ENCODE measurements at places on chromosomes 2 and 18. TPM values are rescaled to one million over a fixed set of nuclear protein-coding genes. Genes with fewer than 3 reads are reported as not detected.

DNA sequence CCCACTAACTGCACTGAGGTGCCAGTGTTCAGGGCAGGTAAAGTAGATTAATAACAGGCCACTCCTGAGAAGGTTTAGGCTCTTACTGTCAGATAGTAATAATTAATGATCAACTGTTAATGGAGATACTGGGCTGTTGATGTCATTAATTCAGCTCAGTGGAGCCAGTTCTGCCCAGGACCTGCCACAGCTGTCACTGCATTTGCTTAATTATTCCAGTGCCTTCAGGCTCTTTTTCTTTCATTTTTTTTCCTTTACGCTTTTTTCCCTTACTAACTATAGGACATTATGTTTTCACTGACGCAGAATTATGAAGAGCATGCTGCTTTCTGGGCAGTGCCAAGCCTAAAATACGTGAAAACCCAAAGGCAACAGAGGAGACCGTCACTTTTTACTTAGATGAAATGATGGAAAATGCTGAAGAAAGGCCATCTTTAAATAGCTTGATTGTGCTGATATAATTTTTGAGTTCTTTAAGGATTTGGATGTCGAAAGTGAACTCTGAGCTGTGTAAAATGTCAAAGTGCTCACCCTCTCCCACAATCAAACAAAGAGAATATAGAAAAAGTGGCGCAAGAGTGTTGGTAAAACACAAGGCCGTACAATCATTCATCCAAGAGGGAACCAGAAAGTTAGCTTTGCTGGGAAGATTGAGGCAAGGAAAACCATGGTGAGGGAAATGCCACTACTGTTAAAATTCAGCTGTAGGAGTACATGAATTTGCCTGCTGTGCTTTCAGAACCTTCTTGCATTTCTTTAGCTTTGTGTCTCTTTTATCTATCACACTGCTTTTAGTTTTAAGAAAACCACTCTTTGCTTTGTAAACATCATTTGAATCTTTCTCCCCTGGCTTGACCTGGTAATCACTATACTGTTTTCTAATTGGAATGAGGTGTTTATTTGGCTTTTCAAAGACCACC, 192.0 kb upstream of the ZEB2 start:
- no peak for DNase-seq

DNA sequence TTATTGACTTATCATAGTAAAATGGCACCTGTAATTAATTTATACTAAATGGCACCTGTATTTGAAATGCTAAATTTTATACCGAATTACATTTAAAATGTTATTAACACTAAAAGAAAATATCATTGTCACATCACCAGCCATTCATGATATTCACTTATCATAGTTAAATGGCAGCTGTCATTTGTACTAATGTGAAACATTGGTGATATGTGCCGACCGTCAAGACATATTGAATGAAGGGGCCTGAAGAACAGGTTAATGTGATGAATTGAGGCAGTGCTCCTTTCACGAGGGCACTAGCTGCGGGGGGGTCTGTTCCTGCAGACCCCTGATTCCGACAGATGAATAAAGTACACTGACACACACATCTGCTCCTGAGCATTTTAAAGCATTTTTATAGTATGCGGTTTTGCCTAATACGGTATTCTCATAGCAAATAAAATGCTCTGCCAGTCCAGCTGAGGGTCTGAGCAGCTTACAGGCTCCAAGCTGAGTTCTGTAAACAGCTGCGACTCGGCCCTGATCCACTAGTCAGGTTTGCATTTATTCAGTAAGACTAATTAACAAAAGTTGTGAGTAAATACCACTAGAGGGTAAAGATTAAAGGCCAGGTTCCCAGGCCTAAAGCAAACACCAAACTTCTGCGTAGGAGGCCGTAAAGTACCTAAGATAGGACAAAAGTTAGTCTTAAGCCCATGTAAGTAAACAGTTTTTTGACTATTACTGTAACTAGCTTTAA, 593.4 kb upstream of the NETO1 start:
- DNase-seq = no peak

DNA sequence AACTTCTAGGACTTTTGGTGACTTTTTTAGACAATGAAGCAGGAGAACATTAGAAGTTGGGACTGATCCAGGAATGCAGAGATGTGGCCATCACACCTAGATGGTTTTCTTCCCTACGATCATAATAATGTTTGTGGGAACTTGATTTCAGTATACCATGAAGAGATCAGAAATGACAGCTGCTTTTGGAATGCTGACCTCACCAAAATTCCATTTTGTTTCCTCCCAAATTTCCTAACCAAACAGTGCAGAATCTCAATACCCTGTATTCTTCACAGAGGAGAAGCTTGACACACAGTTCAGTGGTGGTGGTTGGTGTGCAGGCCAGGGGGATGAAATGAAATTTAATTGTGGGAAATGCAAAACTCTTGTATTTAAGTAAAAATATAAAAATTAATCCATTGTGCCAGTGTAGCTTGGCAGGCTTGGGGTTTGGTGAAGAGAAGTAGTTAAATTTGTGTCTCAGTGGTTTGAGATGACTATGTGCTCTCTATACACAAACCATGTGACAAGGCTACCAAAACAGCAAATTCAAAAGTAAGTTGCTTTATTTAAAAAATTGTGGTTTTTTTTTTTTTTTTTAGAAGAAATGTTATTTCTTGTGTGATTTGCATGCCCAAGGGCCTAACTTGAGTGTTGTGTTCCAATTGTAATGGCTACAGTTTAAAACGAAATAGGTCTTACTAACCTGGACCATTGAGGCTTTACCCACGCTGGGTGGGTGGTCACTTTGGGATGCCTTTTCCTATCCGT, 252.4 kb downstream of the LPIN1 start:
- no peak for DNase-seq

DNA sequence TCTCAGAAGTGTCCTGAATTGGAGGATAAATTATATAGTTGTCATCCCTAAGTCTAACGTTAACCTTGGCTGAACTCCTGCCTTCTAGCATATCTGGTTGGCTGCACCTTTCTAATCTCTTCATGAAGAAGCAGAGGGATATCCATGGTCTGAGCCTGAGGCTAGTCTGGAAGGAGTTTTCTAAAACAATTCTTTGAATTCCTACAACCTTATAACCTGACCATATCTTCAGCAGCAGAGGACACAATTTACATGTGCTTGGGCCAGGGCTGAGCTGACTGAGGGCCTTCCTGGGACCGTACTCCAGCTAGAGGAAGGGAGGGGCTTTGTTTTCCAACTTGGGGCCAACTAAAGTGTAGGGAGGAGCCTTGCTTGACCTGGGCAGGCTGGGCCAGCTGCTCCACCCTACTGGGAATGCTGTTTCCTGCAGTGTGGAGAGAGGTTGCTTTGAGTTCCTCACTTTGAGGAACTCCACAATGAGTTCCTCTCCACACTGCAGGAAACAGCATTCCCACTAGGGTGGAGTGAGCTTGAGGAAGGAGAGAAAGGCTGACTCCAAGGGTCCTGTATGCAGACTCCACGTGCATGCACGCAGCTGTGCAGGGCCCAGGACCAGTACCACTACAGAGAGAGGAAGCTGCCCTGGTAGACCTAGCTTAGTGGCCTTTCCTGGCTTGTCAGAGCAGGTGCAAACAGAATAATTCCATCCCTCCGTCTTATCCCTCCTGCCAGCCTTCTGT, 19.6 kb downstream of the CEP68 start:
- DNase-seq = no peak

- no peak for DNase-seq
Measured at GRCh38 chr2:198628596-198628995, 824.2 kb downstream of the PLCL1 start.

GRCh38 chr18:75247611-75248421, 37.2 kb downstream of the TSHZ1 start:
- no peak for DNase-seq

DNA sequence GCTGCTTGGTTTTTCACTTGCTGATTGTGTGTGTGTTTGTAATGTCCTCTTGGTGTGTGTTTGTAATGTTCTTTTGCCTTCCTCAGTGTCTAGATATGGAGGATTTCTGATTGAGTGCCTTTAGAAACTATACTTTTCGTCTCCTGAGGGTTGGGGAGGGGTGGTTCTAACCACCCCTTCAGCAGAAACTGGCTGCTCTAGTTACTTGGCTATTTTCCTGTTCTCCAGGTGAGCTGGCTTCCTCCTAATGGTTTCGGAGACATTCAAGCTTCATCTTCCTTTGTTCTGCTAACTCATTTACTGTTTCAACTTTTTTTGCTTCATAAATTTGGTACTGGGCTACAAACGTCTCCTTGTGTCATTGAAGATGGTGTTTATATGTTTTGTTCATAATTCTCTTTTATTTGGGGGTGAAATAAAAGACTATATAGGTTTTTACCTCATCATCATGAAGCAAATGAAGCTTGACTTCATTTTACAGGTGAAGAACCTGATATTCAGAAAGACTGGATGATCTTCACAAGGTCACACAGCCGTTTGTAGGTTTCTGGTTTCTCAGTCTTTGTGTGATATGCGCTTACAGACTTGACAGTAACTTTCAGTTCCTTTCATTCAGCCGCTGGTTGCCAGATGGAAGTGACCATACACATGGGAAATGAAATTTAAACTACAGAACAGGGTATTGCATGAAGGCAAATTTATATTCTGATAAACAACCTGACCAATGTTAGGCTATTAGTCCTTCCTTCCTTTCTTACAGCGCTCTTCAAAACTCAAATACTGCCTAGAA, 238.5 kb downstream of the GALR1 start:
- DNase-seq = no peak

GRCh38 chr2:77228391-77228790, 293.8 kb downstream of the LRRTM4 start:
- no peak for DNase-seq

GRCh38 chr2:129894616-129895015, 84.8 kb upstream of the RAB6C start:
- no peak for DNase-seq

- no peak for DNase-seq
Measured at GRCh38 chr2:188808947-188809355, 165.2 kb upstream of the COL3A1 start.

DNA sequence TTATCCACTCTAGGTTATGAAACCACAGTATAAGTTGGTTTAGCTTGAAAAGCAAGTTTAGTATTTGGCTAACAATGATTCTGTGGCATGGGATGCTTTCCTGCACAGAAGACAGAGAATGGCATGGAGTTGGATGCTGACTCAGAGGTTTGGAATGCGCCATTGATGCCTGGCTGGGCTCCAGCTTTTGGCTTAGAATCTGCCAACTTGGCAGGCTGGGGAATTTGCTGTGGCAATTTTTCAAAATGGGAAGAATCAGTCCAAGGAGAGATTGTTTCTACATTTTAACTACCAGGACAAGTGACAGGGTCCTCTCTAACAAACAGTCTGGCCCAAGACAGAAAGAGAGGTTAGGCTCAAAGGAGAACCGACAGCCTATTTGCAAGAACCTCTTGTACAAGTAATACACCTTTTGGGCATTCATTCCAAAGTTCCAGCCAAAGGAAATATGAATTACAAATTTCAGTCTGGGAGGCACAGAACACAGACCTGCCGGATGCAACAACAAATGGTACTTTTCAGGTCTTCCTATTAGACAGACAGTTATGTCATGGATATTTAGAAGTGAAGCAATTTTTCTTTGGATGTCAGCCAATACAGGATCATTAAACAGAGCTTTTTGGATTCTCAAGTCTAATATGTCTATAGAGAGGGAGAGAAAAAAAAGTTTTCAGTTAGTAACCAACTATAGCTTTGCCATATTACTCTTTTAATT, 1027.7 kb downstream of the TMEM182 start:
- no peak for DNase-seq

DNA sequence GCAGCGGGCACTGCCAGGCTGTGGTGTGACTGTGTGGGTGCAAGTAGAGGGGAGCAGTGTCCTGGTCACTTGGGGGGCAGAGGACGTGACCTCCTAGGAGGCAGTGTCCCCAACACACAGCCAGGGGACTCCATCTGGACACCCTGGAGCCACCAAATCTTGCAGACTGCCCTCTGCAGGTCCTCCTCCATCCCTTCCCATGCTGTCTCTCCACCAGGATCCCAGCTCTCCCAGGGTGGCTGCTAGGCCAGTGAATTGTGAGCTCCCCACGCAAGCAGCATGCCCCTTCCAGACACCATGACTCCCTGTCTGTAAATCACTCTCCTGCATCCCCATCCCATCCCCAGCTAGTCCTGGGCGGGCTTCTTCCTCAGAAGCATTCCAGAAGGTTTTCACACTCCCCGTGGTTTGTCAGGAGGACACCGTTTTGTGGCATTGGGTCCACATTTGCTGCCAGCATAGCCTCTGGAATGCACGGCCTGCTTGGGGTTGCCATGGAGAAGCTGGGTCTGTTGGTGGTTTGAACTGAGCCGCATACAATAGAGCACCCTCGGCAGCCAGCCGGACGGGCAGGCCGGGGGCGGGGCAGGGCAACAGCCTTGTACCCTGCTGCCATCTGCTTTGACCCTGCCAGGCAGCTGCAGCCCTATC, 210.7 kb downstream of the KLHL29 start:
- no peak for DNase-seq

- DNase-seq = no peak
Measured at GRCh38 chr18:9055185-9055584, 47.3 kb upstream of the NDUFV2 start.

The CCDC85A gene
- total RNA-seq = 1.5 TPM

The GAL3ST2 gene
- 0.47 TPM for total RNA-seq

The MC2R gene
- total RNA-seq = 0.60 TPM
